Natural killer cell treated with Interleukin-12 subunit alpha and Interleukin-12 subunit beta and Interleukin-15 and Interleukin-18, amount 100 ng/mL, for 72 hours (primary cell): ENCODE measurements at places on chromosomes 4 and X. TPM values are rescaled to one million over a fixed set of nuclear protein-coding genes. Genes with fewer than 3 reads are reported as not detected.

The PHEX gene
- 0.45 TPM for total RNA-seq

The IL1RAPL1 gene
- total RNA-seq, result not detected

The FGFBP1 gene
- not detected for total RNA-seq

- H3K27me3 ChIP-seq, result no peaks in the 10 kb centered on the region
- DNase-seq, result no peak
- no peak overlapping the region for H3K27ac ChIP-seq
- no peaks in the 10 kb centered on the region for H3K36me3 ChIP-seq
- H3K4me3 ChIP-seq, result no peak overlapping the region
These were observed 1793.7 kb upstream of the TENM3 start for GRCh38 chr4:180449395-180449956.

GRCh38 chr4:143700046-143700415 is 444 bp downstream of the FREM3 start:
- DNase-seq, result no peak
- no peaks in the 10 kb centered on the region for H3K36me3 ChIP-seq
- no peaks in the 10 kb centered on the region for H3K4me1 ChIP-seq
- H3K27ac ChIP-seq, result no peak overlapping the region
- H3K4me3 ChIP-seq, result no peak overlapping the region

- H3K4me3 ChIP-seq, result peak overlapping the region; percentile 89
- H3K4me1 ChIP-seq, result peaks cover 9% of the 10 kb centered on the region
- no peak overlapping the region for H3K27ac ChIP-seq
- no peak for DNase-seq
- H3K27me3 ChIP-seq, result peaks cover 26% of the 10 kb centered on the region
- H3K36me3 ChIP-seq, result no peaks in the 10 kb centered on the region
These were observed 685 bp downstream of the RAB9B start for GRCh38 chrX:103831342-103831802.

DNA sequence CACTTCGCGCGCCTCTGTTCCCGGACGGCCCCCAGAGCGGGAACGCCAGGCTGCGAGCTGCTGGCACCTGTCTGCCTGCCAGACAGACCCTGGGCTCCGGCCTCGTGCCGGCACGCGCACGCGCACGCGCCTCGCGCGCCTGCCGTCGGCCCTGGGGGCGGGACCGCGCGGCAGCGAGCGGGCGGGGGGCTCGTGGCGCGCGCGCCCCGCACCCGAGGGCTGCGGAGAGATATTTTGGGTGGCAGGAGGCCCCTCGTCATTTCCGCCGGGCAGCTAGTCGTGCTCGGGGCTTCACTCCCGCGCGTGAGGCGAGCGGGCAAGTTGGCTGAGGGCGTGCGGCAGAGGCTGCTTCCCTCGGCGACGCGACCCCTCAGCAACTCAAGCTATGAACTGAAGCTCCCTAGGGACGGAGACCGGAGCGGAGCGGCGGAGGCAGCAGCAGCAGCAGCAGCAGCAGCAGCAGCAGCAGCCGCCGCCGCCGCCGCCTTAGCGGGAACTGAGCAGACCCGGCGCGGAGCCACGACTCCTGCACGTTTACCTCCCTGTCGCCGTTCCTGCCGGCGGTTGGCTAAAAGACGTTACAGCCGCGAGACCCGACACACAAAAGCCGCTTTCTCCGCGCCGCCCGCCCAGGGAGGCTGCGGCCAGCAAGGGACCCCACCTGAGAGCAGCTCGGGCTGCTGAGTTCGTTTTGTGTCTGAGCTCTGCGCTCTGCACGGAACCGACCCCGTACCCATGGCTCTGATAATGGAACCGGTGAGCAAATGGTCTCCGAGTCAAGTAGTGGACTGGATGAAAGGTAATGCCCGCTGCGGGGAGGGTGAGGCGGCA is at the start of gene CNKSR2:
TSS of gene CNKSR2 (plus strand) at position 256 of the 831 bp plus-strand sequence. CDS start at position 736, 480 bp downstream.
- peaks cover 2% of the 10 kb centered on the region for H3K4me1 ChIP-seq
- peak within 1 kb of the TSS; percentile 65 for H3K4me3 ChIP-seq
- peak; percentile 63 for DNase-seq
- peaks cover 9% of the 10 kb centered on the region for H3K27me3 ChIP-seq

DNA sequence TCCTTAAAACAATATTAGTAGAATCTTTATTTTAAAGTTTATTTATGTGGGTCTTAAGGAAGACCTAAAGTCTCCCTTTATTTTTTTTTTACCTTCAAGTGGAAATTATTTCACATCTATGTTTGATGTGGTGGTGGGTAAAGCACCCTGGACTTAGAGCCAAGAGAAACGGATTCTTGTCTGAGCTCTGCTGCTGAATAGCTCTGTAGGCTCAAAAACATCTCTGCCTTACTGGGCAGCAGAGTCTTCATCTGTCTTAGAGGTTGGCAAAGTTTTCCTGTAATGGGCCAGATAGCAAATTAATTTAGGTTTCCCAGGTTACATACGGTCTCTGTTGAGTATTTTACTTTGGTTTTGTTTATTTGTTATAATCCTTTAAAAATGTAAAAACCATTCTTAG is 136.5 kb downstream of the CEP135 start:
- no peak for DNase-seq
- H3K4me1 ChIP-seq, result no peaks in the 10 kb centered on the region
- no peaks in the 10 kb centered on the region for H3K36me3 ChIP-seq
- no peak overlapping the region for H3K4me3 ChIP-seq
- H3K27ac ChIP-seq, result no peak overlapping the region
- no peaks in the 10 kb centered on the region for H3K27me3 ChIP-seq

DNA sequence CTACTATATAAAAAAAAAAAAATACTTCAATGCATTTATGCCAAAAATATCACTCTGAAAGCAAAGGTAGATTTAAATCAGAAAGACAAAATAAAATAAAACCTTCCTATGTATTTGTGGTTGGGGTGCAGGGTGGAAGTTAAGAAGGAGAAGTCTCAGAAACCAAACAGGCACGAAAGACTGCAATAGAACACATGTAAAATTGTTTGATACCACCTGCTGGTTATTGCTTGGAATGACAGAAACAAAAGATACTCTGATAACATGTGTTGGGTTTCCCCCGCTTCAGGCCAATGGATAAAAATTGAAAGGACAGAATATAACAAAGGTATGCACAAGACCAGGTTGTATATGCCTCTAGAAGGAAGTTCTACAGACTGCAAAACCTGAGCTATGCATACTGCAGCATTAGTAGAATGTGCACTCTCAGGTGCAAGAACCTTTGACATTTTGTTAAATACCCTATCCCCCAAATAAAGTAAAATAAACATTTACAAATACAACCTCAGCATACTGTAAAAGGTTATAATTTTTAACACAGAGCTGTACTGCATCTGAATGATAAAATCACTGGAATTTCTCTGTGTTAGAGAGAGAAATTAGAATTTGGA is 118.8 kb downstream of the GABRA2 start:
- H3K4me3 ChIP-seq, result no peak overlapping the region
- H3K27me3 ChIP-seq, result no peaks in the 10 kb centered on the region
- no peak for DNase-seq
